ENCODE measurements at places on chromosomes 1 and 21.

DNA sequence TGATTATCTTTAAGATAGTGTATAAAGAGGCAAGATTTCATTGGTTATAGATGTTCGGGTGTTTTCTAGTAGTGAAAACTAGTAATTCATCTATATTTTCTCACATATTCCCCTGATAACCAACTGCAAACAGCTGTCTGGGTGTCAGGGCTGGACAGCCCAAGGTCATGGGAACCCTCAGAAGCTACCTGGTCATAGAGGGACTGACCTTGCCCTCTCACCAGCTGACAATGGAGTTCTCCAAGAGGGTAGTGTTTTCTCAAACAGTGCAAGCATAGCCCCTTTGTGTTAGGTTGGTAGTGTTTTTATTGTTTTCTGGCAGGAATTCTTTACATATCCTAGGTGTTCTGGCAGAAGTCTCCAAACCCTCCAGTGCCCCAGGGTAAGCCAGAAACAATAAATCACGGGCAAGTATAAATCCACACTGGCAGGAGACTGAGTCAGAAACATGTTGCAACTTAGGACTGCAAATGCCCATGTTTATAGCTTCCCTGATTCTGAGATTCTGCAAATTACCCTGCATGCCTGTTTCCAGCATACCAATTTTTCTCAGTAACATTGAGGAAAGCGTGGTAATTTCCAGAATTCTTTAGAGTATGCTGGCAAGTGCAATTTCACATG is 82.8 kb upstream of the ATP1A1 start:
- DNase-seq, result no peak

GRCh38 chr1:243473227-243474135 is 217.6 kb downstream of the SDCCAG8 start:
- no peak for DNase-seq

GRCh38 chr1:228664399-228664914 is 70.8 kb upstream of the RHOU start:
- peak; percentile 47 for DNase-seq

- no peak for DNase-seq
These were observed 13.6 kb downstream of the YTHDF2 start for GRCh38 chr1:28750330-28750729.

- no peak for DNase-seq
These were observed 59.4 kb upstream of the DUSP10 start for GRCh38 chr1:221801251-221801661.

DNA sequence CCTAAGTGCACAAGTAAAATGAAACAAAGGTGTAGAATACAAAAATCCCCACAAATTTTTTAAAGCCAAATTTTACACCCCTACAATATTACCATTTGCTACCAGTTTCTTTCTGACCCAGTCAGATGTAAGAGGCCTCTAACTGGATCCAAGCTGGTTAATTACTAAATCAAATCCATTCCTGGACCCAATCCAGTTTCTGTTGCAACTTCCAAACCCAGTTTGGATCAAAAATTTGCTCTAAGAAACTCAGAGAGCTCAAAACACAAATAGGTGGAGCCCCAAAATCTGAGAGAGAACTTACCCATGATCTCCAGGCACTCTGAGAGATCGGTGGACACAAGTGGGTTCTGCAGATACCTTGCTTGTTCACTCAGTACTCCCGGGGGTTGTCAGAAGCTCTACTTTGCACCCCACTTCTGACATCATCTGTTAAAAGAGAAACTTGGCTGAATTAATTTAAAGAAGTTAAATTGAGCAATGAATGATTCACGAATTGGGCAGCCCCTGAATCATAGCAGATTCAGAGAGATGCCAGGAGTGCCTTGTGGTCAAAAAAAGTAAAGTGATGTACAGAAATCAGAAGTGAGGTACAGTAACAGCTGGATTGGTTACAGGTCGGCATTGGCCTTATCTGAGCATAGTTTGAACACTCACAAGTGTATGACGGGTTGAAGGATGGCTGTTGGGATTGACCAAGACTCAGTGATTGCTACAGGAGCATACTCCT is 448.0 kb downstream of the KCNT2 start:
- no peak for DNase-seq

DNA sequence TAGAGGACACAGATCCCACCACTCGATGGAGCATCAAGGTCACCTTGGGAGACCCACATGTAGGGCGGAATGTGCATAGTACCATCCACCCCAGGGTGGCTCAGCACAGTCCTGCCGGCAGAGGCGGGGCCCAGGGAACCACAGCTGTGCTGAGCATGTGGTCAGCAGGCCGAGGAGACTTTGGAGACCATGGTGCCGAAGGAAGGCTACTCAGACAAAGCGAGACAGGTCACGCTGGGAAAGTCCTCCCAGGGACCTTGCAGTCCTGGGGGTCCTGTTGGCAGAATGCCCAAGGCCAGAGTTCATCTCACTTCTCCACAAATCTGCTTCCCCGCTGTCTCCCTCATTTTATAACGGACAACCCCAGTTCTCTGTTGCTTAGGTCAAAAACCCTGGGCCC is 22.5 kb downstream of the WNT3A start:
- DNase-seq, result no peak

DNA sequence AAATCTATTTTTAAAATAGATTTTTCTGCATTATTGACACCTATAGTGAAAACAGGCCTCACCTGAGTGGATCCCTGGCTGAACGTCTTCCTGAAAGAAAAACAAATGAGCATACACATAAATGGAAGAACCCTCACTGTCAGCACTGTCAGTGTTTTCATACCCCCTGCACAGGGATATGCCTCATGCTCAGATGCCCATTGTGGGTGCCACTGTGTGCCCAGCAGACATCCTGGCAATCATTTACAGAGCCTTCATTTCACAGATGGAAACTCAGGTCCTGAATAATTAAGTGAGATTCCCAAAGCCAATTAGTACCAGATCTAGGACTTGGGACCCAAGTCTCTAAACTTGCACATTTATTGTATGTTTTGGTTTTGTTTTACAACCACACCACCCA is 19.9 kb downstream of the FCRL1 start:
- no peak for DNase-seq
